PC-3 (cell line): ENCODE measurements at places on chromosomes 4 and X. TPM values are rescaled to one million over a fixed set of nuclear protein-coding genes. Genes with fewer than 3 reads are reported as not detected.

IGSF1 gene
- total RNA-seq: not detected in 2 replicates

CDS1 gene
- total RNA-seq: 10.4 and 11.2 TPM in 2 replicates

COQ2 gene
- total RNA-seq: 22.0 and 23.8 TPM in 2 replicates

APBB2 gene
- 24.7 and 26.7 TPM in 2 replicates for total RNA-seq

CXCL9 gene
- not detected in 2 replicates for total RNA-seq

CXorf49 gene
- total RNA-seq: not detected in 2 replicates

SPANXA1 gene
- total RNA-seq: not detected in 2 replicates

RENBP gene
- 3.7 TPM in 1 of 2 replicates, not detected in the other for total RNA-seq

CT47A7 gene
- total RNA-seq: not detected in 2 replicates

TAF1 gene
- total RNA-seq: 36.8 and 45.2 TPM in 2 replicates

COL4A5 gene
- total RNA-seq: 30.0 and 63.8 TPM in 2 replicates

UGT8 gene
- total RNA-seq: 1.8 and 3.4 TPM in 2 replicates

PDCL2 gene
- total RNA-seq: not detected in 2 replicates

IL2RG gene
- total RNA-seq: not detected in 2 replicates

PRICKLE3 gene
- total RNA-seq: 16.5 and 29.1 TPM in 2 replicates

ZCCHC13 gene
- total RNA-seq: not detected in 2 replicates
